ENCODE measurements at places on chromosomes 2 and 18.

DNA sequence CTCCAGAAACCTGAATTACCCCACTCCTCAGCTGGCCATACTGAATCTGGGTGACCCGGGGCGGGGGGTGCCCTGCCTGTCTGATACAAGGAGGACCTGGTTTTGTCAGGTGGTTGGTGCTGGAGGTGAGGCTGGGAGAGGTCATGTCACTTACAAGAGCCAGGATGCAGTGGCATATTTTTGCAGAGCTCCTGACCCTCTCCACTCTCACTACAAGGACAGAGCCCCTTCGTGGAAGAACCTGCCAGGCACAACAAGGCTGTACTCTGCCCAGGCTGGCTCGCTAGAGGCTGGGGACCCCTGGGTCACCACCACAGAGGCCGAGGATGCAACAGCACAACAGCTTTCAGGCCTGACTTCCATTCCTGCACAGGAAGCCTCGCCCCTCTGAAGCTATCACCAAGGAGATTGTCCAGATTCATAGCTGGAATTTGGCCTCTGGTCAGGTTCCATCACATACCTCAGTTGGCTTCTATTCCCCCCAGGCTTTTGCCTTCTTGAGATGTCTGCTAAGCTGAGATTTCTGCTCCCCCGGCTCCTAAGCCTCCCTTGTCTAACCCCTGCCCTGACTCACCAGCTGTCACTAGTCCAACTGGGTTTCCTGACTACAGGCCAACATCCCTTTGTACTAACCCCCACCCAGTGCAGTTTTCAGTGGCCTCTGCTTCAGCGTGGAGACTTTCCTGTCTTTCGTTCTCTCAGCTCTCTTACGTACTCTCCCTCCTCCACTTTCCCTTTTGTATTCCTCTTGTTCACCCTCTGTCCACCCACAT lies 132.5 kb upstream of the EPAS1 start:
- no peak for DNase-seq

DNA sequence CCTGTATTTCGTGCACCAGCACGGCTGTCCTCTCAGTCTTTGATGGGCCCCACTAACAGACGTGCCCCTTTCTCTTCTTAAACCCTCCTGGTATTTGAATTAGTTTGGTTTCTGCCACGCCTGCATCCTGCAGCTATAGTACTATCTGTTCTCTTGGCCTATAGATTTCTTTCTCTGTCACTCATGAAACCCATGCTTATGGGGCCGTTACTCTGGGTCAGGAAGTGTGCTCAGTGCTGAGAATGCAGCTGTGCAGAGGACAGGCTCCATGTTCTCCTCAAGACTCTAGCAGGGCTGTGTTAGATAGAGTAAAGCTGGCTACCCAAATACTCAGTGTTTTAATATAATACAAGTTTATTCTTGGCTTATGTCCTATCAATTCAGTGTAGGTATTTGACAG lies 180.0 kb downstream of the INSIG2 start:
- DNase-seq: no peak

DNA sequence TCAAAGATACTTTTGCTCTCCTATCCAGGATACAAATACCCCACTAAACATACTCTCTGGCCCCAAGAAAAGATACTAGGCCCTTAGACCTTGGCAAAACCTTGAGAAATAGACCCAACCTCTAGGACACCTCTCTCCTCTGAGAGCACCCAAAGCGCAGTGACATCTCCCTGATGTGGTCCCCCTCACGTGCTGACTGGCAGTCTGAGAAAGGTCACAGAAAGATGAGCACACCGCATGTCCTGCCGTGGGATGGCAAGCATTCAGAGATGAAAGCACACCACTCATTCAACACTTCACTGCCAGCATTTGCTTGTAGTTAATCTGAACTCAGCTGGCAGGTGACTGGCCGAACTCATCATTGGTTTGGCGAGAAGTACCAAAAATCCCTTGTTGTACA lies 6.1 kb upstream of the TBC1D8 start:
- DNase-seq: no peak

DNA sequence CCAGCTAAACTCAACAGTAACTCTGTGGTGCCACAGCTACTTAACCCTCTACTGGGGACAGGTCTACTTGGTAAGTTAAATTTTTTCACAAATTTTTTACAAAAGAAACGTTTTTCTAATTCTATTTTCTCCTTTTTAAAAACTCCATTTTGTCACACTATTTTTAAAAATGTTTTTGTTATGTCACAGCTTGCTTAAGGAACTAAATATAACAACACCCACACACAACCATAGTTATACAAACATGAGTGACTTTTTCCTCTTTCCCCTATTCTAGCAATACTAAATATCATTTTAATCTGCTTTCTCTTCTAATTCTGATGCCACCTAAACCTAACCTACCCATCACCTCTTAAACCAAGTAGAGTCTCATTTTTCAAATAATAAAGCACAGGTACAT lies 160.5 kb upstream of the EPC2 start:
- no peak for DNase-seq

- DNase-seq: no peak
Measured at GRCh38 chr2:215376103-215376780, 59.6 kb downstream of the FN1 start.

- peak; percentile 1 for DNase-seq
Measured at GRCh38 chr2:219207134-219207883, 727 bp downstream of the ZFAND2B start.

DNA sequence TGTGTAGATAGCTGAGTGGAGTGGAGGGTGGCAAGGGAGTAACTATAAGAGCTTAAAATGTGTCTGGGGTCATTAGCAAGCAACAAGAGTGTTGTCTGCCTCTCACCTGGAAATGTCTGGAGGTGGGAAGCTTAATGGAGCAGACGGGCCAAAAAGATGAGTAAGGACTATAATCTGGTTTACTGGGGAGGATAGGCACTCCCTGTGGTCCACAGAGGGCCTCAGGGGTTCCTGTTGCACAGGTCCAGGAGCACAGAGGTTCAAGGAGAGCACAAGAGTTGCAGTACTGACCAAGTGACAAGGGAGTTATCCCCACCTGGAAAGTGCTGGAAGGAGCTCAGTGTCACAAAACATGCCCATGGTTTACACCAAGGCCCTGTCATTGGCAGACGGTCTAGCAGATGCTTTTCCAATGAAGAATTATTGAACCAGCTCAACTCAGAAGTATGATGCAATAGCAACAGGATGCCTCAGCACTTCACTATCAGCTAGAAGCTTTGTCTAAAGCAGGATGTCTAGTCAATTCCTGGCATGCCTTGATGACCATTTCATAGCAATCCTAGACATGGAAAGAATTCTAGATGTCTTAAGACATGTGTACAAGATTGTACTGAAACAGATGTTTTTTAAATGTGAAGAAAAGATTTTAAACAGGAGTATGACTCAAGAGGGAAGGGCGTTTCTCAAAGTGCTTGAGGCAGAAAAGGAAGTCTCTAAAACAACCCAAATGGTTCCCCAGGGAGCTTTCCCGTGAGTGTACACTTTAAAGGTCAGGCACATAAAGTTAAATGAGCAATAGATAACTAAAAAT lies 62.9 kb upstream of the SERPINE2 start:
- no peak for DNase-seq

GRCh38 chr18:63963615-63964256 lies 6.1 kb upstream of the SERPINB8 start:
- DNase-seq: peak; percentile 52

DNA sequence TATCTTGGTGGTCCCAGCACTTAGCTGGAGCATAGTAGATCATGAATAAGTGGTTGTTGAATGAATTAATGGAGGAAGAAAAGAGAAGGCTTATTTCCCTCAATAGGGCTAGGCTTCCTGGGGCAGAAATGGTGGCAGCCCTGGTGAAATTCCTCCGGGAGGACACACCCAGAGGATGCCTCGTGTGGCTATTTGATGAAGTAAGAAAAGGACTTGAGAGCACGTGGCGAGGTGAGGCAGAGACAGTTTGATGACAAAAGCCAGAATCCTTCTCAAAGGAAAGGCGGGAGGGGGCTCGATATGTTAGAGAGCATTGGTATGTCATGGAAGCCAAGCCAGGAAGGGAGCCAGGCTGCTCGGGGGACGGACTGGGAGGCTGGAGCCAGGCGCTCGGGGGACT lies 14.7 kb downstream of the FAM228A start:
- no peak for DNase-seq

DNA sequence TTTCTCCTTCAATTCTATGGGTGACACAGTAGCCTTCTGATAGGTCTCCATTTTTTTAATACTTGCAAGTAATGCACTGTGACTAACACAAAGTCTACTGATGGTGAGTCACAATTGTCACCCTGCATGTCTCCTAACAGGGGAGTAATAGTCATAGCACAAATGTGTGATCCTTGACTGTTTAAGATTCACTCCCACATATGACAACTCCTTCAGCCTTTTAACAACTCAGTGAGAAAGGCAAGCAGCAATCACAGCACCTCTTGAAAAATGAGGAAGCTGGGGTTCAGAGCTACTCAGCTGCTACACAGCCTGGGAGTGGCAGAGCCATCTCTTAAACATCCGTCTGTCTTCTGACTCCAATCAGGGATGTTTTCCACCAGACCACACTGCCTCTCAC lies 63.8 kb downstream of the EHD3 start:
- DNase-seq: no peak

DNA sequence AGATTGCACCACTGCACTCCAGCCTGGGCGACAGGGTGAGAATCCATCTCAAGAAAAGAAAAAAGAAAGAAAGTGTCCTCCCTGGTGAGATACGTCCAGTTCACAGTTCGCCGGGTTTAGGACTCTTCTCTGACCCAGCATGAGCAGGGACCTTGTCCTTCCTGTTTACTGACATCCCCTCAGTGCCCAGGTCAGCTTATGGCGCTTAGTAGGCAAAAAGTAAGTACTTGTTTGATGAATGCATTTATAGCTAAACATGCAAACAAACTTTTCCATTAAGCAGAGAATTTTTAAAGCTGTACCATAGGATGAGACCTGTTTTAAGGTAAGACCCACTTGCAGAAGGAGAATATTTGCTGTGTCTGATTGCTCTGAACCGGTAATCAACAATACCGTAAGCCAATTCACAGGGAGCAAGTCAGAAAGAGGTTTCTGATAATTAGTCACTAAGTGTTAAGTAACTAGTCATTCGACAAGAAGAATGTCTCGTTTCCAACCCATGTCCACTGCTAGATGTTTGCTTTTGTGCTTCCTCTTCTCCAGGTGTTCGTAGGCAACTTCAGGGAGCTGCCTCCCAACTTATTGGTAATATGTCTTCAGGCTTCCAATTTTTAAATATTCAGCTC lies 40.0 kb downstream of the MOGAT1 start:
- DNase-seq: no peak

DNA sequence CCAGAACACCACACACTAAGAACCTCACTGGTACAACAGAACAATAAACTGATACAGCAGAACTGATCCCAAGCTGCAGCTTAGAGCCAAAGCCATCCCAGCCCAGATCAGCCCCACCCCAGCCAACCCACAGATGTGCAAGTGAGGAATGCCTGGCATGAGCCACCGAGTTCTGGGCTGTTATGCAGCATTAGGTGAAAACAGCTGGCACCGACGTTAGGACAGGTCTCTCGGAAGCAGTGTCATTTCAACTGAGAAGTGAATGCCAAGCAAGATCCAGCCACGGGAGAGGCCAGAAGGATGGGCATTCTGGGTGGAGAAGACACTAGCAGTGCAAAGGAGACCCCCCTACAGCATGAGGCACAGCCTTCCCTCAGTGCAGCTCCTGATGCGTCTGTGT lies 38.9 kb downstream of the ADCY3 start:
- no peak for DNase-seq

- DNase-seq: no peak
Measured at GRCh38 chr2:10919771-10920621, 8.3 kb downstream of the KCNF1 start.

DNA sequence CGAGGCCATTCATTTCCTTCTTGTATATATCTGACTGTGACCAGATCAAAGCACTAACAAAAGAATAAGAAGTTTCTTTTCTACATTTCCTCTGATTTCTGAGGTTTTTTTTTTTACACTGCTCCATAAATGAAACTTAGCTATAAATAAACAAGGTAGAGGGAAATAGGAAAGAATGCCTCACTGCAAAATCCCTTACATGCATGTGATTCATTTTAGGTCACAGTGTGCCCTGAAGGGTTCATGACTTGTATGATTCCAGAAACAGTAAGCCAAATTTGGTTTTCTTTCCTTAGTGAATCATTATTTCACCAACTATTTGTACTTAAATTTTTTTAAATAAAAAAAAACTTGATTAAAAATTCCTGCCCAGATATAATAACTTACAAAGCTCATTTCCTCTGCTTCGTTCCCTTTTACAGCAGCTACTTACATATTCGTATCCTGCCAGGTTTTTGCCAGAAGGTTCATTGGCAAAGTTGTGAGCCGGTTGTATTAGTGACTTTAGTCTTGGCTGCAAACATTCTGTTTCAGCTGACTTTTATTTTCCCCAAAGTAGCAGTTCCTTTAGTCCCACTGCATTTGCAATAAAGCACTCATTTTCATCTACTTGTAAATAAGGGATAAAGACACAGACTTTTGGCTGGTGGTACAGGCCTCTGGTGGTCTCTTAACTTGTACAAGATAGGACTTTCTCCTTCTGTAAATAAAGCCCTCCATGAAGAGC lies 58.6 kb downstream of the LRP2 start:
- no peak for DNase-seq

- no peak for DNase-seq
Measured at GRCh38 chr2:191048073-191048472, 34.1 kb upstream of the STAT1 start.

DNA sequence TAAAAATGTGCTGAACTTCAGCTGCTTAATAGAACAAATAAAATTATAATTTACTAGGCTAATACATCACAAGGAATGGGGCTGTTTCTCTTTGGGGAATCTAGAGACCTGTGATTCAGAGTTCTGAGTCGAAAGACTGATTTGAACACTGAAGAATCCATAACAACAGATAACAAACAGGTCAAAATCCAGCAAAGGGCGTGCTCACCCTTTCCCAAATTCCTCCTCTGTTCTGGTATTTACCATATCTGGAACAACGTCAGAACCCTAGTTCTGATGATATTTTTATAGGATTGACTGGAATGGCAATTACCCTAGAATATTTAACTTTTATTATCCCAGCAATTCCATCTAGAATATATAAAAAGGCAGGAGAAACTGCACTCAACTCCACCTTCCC lies 66.0 kb upstream of the ITGA6 start:
- no peak for DNase-seq

DNA sequence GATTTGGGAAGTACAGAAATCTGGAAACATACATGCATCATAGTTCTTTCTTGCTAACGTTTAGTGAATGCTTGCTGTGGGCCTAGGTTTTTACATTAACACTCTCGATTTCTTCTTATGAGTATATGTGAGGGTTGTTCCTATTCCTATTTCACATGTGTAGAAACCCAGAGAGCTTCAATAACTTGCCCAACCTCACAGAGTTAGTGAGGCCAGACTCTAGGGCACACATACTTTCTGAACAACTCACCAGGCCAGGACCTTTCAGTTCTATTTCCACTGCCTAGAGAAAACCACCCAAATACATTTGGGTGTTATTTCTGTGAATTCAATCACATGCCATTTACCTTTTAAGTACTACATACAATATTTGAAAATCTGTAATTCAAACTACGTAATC lies 8.2 kb upstream of the KCTD1 start:
- no peak for DNase-seq

GRCh38 chr2:58195662-58196061 lies 45.5 kb downstream of the FANCL start:
- no peak for DNase-seq

- DNase-seq: peak; percentile 46
Measured at GRCh38 chr18:8478166-8478967, 130.9 kb upstream of the RAB12 start.

Measured in hematopoietic multipotent progenitor cell treated with erythropoietin and hydrocortisone succinate and interleukin-3 and kit ligand, for 8 days (in vitro differentiated cells).